ENCODE measurements at places on chromosomes 7 and 10. TPM values are rescaled to one million over a fixed set of nuclear protein-coding genes. Genes with fewer than 3 reads are reported as not detected.

Gene PPP1R17
- 0.52 TPM for total RNA-seq

DNA sequence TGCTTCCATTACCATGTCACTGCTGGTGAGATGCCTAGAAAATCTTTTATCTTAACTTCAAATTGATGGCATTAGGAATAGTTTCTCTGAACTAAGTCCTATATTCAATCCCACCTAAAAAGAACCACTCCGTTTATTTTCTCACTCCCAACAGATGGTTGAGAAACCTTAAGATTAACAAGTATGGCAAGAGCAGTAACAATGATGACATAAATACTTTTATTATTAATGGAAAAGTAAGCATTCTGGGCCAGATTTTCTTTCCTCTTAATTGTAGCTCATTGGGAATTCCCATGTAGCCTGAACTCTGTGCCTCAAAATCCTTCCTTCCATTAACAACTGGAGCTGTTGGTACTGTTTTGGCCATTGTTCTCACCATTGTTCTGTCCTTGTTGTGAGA is 21.1 kb upstream of the FAM13C start:
- no peak for DNase-seq
- H3K4me3 ChIP-seq = no peak overlapping the region
- H3K27me3 ChIP-seq = no peaks in the 10 kb centered on the region
- H3K36me3 ChIP-seq = no peaks in the 10 kb centered on the region

GRCh38 chr7:27107391-27108381 is 5.2 kb upstream of the HOXA2 start:
- peaks cover 25% of the 10 kb centered on the region for H3K4me1 ChIP-seq
- peak overlapping the region; percentile 49 for H3K4me3 ChIP-seq
- DNase-seq = peak; percentile 54
- H3K36me3 ChIP-seq = no peaks in the 10 kb centered on the region
- H3K27me3 ChIP-seq = peaks cover 100% of the 10 kb centered on the region
- no peak overlapping the region for H3K27ac ChIP-seq

GRCh38 chr10:103448746-103449145 is 3.4 kb downstream of the CALHM2 start:
- no peak for DNase-seq
- no peak overlapping the region for H3K4me3 ChIP-seq
- peaks cover 27% of the 10 kb centered on the region for H3K36me3 ChIP-seq
- no peaks in the 10 kb centered on the region for H3K27me3 ChIP-seq
- no peak overlapping the region for H3K27ac ChIP-seq

GRCh38 chr7:36623247-36623646 is 101.0 kb downstream of the AOAH start:
- no peak overlapping the region for H3K4me3 ChIP-seq
- no peaks in the 10 kb centered on the region for H3K4me1 ChIP-seq
- no peaks in the 10 kb centered on the region for H3K36me3 ChIP-seq

GRCh38 chr10:113369365-113369694 is 183.5 kb upstream of the HABP2 start:
- no peaks in the 10 kb centered on the region for H3K27me3 ChIP-seq
- H3K36me3 ChIP-seq = no peaks in the 10 kb centered on the region
- no peak overlapping the region for H3K27ac ChIP-seq
- H3K4me3 ChIP-seq = no peak overlapping the region

DNA sequence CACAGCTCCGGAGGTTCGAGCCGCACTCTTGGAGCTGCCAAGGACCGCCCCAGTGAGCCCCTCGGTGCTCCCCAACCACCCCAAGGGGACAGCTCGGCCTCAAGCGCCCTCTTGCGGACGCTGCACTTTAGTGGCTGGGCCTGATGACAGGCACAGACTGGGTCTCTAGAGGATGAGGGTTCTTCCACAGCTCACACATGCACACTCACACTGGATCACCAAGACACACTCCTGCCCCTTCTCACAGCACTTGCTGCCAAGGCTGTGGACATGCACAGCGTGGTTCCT is 2.1 kb downstream of the RET start:
- peak; percentile 83 for DNase-seq
- H3K4me1 ChIP-seq = peaks cover 6% of the 10 kb centered on the region
- H3K27ac ChIP-seq = no peak overlapping the region

- no peak overlapping the region for H3K27ac ChIP-seq
- DNase-seq = no peak
- peaks cover 13% of the 10 kb centered on the region for H3K4me1 ChIP-seq
- H3K4me3 ChIP-seq = no peak overlapping the region
- H3K36me3 ChIP-seq = no peaks in the 10 kb centered on the region
Measured at GRCh38 chr7:131568970-131569369, 12.5 kb upstream of the PODXL start.

Data from GM23338 (cell line).